ENCODE measurements at places on chromosomes 16 and 17.

DNA sequence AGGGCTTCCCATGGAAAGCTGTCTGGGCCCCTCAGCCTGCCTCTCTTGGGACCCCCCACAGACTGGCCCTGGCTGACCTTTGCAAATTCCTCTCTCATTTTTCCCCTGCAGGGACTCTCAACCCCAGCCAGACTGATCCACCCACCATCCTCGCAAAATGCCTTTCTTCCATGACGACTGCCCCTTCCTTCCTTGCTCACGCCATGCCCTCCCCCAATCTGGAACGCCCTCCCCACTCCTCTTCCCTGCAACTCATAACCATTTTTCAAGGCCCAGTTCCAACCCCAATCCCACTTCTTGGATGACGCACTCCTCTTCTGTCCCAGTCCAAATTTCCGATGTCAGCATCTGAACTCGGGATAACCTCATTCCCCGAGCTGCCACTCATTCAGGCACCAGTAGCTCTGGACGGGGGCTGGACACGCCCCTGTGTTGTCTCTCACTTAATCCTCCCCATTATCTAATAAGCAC, 1.3 kb upstream of the DNAI2 start:
- no peak for DNase-seq

GRCh38 chr17:49333804-49334203, 28.2 kb downstream of the ZNF652 start:
- DNase-seq, result no peak

DNA sequence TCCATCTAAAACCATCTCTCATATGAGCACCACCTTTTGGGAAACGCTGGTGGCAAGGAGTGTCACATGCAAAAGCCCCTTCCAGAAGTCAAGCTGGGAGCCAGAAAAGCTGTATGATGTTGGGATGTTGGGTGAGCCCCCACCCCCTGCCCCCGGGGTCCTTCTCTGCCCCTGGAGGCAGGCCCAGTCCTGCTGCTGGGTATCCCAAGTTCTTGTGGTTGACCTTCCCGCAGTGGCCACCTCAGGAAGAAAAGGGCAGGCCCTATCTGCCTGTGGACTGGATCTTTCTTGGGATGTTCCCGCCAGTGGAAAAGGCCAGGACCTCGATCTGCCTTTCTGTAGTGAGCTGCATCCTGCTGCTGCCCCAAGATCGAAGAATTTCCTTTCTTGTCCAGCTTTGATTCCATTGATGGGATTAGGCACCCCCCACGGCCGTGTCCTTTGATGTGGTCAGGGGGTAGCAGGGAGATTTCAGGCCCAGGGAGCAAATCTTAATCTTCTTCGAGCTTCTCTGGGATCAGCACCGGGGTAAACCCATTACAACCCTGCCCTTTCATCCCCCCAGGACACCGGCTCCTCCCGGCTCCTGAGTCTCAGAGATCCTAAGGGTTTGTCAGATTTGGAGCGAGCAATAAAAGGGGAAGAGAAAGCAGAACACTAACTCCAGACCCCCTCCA, 165.6 kb downstream of the RAB11FIP4 start:
- DNase-seq, result no peak

- DNase-seq, result peak; percentile 88
These were observed 767 bp downstream of the SYNGR2 start for GRCh38 chr17:78168903-78169793.

- DNase-seq, result no peak
These were observed 35.4 kb downstream of the CMTM4 start for GRCh38 chr16:66661210-66661560.

DNA sequence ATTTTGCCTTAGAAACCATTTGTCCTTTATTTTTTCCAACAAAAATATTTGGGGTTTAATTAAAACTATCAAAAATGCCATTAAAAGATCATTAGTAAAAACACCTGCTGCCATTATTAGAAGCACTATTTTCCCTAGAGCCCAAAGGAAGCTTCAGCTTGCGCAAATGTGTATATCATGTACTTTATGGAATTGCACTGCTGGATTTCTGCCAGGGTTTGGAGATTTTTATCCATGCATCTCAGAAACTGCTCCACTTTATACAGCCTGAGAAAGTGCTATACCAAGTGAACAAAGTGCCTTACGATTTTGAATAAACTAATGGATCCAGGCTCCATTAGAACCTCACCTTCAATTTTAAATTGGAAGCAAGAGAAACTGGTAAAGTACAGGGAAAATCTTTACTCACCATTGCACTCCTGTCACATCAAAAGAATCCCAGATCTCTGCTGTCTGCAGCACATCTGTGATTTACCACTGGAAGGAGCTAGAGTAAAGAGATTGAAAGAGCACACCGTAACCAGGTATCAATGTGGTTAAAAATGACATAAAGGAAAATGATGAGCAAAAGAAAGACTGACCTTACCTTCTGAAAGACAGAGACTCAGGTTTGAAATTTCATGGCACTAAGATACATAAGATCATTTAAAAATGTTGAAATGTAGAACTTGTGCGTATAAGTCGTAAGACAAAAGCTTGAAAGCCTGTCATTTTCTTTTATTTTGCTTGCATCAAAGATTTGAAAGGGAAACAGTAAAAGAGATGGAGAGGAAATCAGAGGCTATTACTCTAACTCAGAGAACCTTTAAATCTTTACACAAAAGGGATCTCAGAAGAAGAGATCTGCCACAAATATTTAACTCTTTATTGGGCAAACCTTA, 678.1 kb upstream of the GOT2 start:
- no peak for DNase-seq

- DNase-seq, result no peak
These were observed 7.2 kb downstream of the LPO start for GRCh38 chr17:58245428-58246103.

- DNase-seq, result peak; percentile 38
These were observed 14.2 kb downstream of the CRYM start for GRCh38 chr16:21263640-21264570.

- DNase-seq, result no peak
These were observed 9.2 kb upstream of the TLCD3B start for GRCh38 chr16:30040221-30040620.

- no peak for DNase-seq
These were observed 4.6 kb upstream of the KLHL36 start for GRCh38 chr16:84643674-84644073.

DNA sequence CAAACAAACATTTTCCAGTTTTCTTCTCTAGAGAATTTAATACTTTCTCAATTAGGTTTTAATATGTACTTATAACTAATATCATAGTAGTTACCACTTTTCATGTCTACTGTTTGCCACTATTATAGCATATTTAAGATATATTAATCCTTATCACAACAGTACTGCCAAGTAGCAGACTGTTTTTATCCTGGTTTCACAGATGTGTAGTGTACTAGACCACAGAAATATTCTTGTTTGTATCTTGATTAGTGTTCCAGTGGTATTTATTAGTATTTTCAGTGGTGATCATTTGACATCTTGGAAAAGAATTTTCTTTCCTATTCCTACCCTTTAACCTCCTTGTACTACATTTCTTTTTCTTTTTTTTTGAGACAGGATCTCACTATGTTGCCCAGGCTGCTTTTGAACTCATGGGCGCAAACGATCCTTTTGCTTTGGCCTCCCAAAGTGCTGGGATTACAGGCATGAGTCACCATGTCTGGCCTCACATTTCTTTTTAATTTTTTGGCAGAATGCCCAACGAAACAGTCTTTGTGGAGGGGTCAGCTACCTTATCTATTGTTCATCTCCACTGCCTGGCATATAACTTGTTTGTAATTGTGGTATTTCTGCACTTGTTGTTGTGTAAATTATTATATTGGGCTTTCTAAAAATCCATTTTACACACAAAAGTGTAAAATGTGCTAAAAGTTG, 27.2 kb downstream of the MAP2K4 start:
- no peak for DNase-seq

- no peak for DNase-seq
These were observed 43.4 kb downstream of the TNFRSF13B start for GRCh38 chr17:16928406-16929034.

DNA sequence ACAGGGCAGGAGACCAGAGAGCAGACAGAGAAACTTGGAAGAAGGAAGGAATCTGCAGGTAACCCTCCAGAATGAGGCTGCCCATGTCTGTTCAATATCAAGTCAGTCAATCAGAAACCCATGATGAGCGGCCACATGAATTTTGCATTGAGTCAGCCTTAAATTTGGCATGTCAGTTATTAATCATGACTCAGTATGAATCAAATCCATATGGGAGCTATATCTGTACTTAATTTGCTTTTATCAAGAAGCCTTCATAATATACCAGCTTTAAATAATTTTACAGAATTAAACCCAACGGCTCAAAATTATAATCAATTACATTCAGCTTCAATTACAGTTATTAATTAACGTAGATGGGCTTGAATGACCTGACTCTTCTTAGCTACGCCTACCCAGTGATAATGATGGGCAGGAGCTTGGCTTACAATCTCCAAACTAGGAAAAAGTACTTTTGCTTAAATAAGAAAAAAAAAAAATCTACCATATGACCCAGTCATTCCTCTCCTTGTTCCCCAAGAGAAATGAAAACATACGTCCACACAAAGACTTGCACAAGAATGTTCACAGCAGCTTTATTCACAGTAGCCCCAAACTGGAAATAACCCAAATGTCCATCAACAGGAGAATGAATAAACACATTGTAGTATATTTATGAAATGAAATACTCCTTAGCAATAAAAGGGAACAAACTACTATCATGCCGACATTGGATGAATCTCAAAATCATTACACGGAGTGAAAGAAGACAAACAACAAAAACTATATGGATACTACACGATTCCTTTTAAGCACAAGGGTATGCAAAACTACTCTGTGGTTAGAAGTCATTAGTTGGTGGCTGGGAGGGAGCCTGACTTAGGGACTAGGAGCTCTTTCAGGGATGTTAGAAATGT, 48.6 kb downstream of the SLC39A11 start:
- DNase-seq, result no peak

GRCh38 chr16:88966986-88967829, 9.8 kb downstream of the CBFA2T3 start:
- no peak for DNase-seq

DNA sequence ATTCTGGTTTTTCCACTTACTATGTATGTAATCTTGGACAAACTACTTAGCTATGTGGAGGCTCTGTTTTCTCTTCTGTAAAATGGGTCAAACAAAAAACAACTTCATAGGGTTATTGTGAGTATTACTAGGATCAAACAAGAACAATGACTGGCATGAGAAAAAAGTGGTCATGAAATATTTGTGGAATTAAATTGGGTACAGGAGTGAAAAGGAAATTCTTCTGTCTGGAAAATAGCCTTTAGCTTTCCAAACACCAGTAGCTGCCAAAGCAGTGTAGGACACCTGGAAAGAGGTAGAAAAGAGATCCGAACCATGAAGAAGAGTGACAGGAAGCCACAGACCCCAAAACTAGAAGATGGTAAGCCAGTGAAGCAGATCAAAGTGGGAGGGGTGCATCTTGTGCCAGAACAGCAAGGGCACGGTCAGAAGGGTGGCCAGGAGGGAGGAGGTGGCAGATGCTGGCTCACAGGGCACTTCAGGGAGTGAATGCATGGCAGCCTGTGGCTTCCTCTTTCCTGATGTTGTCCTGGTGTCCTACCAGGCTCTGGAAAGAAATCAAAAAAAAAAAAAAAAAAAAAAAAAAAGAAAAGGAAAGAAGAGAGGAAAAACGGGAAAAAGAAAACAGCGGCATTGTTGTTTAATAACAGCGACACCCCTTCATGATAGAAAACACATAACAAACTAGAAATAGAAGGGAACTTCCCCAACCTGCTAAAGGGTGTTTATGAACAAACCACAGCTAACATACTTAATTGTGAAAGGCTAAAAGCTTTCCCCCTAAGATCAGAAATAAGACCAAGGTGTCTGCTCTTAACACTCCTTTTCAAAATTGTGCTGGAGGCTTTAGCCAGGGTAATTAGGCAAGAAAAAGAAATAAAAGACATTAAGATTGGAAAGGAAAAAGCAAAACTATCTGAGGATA, 67.9 kb downstream of the PCTP start:
- DNase-seq, result no peak

- DNase-seq, result no peak
These were observed 4.9 kb downstream of the CYBA start for GRCh38 chr16:88645941-88646340.

DNA sequence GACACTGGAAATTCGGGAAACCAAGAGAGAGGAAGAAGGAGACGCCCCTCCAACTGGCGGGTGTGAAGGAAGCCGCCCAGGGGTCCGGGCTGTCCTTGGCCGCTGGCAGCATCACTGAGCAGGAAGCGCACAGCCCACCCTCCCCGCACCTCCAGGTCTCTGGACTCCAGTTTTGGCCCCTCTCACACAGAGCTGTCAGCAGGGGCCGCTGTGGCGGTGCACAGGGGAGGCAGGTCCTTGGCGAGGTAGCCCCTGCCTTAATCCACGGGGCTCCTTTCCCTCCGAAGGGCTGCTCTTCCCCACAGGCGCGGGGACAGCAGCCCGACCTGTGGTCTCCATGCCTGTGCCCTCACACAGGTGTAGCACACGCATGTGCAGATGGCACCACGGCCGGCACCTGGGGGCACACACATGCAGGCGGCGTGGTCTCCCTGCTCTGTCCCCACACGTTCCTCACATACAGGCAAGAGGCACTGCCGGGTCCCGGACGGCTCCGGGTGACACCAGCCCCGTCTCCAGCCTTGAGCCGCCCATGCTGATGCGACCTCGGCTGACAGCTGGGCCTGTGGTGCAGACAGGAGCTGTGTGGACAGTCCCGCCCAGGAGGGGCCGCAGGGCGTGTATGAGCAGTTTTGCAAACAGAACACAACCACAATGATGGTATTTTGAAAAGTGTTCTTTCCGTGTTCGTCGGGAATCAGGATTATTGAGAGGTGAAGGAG, 26.6 kb upstream of the CHMP6 start:
- no peak for DNase-seq

GRCh38 chr17:57626520-57627210, 118.4 kb downstream of the CCDC182 start:
- no peak for DNase-seq

- no peak for DNase-seq
These were observed 882.8 kb upstream of the SOX9 start for GRCh38 chr17:71237903-71238538.

DNA sequence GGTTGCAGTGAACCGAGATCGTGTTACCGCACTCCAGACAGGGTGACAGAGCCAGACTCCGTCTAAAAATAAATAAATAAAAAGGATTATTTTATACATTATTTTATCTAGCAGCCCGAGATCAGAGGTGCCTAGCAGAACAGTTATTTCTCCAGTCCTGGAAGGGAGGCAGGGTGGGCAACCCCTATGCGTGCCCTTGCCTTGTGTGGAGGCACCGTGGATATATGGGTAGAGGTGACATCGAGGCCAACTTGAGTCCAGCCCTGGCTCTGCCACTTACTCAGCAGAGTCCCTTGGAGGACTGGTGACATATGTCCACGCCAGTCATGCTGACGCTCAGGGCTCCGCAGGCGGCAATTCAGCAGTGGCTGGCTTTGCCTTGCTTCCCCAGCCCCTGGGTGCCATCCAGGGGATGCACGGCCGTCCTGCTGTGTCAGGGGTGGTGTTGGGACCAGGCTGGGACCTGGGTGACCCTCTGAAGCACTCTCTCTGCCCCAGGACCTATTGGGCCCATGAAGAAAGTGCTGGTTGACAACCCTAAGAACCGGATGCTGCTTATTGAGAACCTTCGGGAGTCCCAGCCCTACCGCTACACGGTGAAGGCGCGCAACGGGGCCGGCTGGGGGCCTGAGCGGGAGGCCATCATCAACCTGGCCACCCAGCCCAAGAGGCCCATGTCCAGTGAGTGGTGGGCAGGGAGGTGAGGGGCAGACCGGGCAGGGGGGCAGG, 13.2 kb downstream of the GALK1 start:
- no peak for DNase-seq

- DNase-seq, result no peak
These were observed 10.1 kb upstream of the COG1 start for GRCh38 chr17:73182616-73183310.

- DNase-seq, result no peak
These were observed 1.2 kb upstream of the KATNB1 start for GRCh38 chr16:57734308-57734924.

All from HuH-7 (cell line).